ENCODE measurements at places on chromosomes 5 and 9. TPM values are rescaled to one million over a fixed set of nuclear protein-coding genes. Genes with fewer than 3 reads are reported as not detected.

Gene LRSAM1
- total RNA-seq, result 10.5 TPM

Gene PCYOX1L
- 18.5 TPM for total RNA-seq

Gene RAI14
- total RNA-seq, result 115 TPM

Gene TNFSF8
- total RNA-seq, result not detected

Gene PRUNE2
- 3.2 TPM for total RNA-seq

Gene SLC6A18
- total RNA-seq, result not detected

Gene KCNN2
- not detected for total RNA-seq

Gene TMOD1
- total RNA-seq, result 1.9 TPM

Gene AGPAT2
- total RNA-seq, result 33.3 TPM

Gene IFNB1
- 0.46 TPM for total RNA-seq

Gene TXNDC8
- not detected for total RNA-seq

Gene PCDHA6
- total RNA-seq, result under 0.01 TPM

Gene PDCD1LG2
- total RNA-seq, result 12.0 TPM

Gene SLC4A9
- total RNA-seq, result not detected
